NCI-H2081 treated with DMSO at 0.1 percent for 48 hours (cell line): ENCODE measurements at places on chromosomes 6 and 20.

- no peak for DNase-seq
Observed at GRCh38 chr20:25394276-25394675, 3.6 kb upstream of the ABHD12 start.

GRCh38 chr6:30769088-30769852 is 24.9 kb upstream of the IER3 start:
- no peak for DNase-seq

GRCh38 chr6:46220352-46221221 is 49.8 kb upstream of the ENPP5 start:
- no peak for DNase-seq

GRCh38 chr20:19207541-19207940 is 4.9 kb upstream of the SLC24A3 start:
- DNase-seq = no peak

GRCh38 chr6:20362623-20363022 is 39.1 kb upstream of the E2F3 start:
- DNase-seq = no peak

- DNase-seq = no peak
Observed at GRCh38 chr6:35432291-35432690, 19.8 kb upstream of the FANCE start.

DNA sequence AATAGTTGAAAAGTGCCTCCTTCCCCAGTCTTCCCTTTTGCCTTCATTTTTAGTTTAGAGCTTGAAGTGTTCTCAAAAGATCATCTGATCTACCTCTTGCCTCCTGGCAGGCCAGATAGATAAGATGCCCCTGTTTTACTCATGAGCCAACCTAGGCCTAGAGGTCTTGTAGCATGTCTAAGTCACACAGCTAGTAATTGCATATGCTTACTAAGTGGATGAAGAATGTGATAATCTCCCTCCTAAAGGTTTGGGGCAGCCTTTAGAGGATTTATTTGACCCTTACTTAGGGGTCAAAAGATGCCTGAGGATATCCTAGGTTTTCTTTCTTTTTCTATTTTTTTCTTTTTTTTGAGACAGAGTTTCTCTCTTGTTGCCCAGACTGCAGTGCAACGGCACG is 2.1 kb downstream of the C6orf141 start:
- DNase-seq = no peak

DNA sequence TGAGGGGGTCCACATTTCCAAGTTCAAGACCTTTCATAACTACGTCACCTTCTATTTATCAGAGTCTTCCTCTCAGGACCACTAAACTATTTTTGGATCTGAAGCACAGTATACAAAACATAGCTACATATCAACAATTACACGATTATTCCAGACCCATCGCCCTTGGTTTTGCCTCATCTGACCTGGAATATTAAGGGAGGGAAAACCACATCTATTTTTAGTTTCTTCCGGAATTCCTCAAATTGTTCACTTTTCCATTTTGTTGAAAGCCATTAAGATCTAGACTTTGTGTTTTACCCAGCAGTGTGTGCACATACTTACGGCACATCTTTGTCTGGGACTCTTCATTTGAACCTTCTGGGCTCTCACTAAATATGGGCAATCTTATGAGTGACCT is 12.0 kb upstream of the ADGRF5 start:
- DNase-seq = no peak

GRCh38 chr6:44105146-44105545 is 22.1 kb downstream of the MRPL14 start:
- no peak for DNase-seq

GRCh38 chr6:21663966-21664313 is 70.4 kb downstream of the SOX4 start:
- DNase-seq = no peak

- no peak for DNase-seq
Observed at GRCh38 chr6:70884074-70884983, 72.5 kb downstream of the B3GAT2 start.

DNA sequence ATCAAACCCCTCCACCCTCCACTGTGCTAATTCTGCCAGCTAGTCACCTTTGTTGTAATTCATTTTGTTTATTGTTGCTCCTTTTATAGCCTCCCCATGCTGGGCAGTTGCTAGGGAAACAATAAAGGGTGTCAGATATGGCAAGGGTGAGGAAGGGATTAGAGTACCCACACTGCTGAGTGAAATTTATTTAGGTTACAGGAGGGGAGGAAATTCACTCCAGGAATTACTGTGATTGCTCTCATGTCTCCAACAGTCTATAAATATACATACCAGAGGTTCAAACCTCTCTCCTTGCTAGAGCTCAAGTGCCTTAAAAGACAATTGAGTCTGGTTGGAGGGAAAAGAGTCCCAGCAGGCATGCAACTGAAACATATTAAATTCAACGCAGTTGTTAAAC is 90.6 kb upstream of the ADGRF1 start:
- DNase-seq = peak; percentile 56

DNA sequence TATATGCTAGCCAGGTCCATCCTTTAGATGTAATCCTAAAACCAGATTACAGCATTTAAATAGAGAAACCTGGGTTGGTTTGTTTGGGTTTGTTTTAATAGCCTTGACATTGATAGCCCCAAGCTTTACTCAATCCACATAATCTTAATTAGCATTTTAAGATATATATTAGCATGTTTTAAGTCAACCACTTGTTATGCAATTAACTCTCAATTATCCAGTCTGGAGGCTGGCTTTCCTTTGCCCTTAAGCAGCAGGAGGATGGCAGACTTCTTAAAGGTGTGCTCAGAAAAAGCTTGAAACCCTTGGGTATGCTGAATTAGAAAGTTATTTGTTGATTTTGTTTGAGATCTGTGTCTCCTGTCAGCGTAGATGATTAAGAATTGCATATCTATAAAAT is 46.3 kb upstream of the SMIM28 start:
- DNase-seq = no peak

- DNase-seq = no peak
Observed at GRCh38 chr6:149235130-149235561, 82.4 kb upstream of the TAB2 start.

- DNase-seq = no peak
Observed at GRCh38 chr20:10609276-10609675, 64.5 kb downstream of the JAG1 start.

GRCh38 chr6:52635049-52635577 is 35.8 kb upstream of the TMEM14A start:
- no peak for DNase-seq

DNA sequence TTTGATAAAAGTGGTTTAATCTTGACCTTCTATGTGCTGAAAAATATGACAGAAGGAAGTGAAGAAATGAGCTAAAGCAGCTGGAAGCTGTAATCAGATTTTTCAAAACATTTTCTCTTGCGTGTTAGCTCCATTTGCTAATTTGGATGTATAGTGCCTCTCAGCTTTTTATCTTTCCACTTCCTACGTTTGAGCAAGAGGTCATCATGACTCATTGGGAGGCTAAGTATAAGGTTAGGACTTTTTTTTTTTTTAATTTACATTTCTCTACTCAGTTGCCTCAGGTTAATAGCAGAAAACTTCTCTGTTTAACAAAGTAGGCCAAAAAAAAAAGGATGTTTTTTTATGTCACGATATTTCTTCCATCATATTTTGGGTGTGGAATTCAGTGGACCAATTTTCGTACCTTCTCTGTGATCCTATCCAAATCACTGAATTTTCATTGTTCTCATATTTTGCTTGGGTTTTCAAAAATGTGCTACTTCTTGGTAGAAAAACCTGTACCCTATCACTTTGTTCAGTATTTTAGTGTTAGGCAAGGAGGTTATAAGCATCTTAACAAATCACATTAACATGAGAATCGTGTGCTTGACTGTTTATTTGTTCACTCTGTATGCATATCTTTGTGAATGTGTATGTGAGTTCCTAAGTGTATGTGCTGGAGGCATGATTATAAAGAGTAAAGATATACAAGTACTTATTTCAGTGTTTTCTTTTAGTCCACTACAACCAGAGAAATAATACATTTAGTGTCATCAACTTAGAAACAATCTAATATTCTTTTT is 1028.3 kb upstream of the EYS start:
- DNase-seq = no peak

- no peak for DNase-seq
Observed at GRCh38 chr6:29336269-29336668, 32.4 kb downstream of the OR5V1 start.

GRCh38 chr6:21808551-21809242 is 215.1 kb downstream of the SOX4 start:
- no peak for DNase-seq
